ENCODE measurements at places on chromosomes 13 and 19.

DNA sequence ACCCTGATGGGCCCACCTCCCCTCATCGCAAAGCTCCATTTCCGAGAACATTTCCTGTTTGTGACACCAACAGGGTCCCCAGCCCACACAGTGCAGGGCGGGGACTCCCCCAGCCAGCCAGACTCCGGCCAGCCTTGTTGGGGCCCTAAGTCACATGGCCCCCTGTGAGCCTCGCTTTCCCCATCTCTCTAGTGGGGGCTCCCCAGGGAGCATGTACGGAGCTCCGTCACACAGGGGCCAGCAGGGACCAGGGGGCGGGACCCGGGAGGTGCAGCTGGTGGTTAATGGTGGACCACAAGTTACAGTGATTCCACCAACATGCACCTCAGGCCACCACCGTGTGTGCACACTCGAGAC is 1.7 kb downstream of the TBXA2R start:
- DNase-seq = no peak

- DNase-seq = no peak
These were observed 26.7 kb upstream of the FFAR2 start for GRCh38 chr19:35421362-35421761.

GRCh38 chr13:102693776-102694175 is 1.1 kb downstream of the METTL21C start:
- DNase-seq = no peak

GRCh38 chr19:19745496-19746285 is 12.8 kb upstream of the ZNF14 start:
- DNase-seq = no peak

DNA sequence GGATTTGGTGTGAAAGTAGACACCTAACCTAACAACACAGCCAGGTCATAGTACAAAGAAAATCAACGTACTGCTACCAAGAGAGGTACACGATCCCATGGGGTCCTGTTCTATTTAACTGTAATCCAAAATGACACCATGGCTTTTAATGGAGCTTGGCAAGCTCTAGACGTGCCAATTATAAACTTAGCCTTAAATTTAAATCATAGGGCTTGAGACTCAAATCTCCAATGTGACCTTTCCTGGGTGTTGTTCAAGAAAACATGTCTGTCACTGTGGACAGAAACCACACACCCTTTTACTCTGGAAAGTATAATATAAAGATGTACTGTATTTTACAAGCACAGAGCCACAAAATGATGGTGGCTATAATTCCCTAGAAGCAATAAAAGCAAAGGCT is 299.3 kb downstream of the ENOX1 start:
- DNase-seq = no peak

DNA sequence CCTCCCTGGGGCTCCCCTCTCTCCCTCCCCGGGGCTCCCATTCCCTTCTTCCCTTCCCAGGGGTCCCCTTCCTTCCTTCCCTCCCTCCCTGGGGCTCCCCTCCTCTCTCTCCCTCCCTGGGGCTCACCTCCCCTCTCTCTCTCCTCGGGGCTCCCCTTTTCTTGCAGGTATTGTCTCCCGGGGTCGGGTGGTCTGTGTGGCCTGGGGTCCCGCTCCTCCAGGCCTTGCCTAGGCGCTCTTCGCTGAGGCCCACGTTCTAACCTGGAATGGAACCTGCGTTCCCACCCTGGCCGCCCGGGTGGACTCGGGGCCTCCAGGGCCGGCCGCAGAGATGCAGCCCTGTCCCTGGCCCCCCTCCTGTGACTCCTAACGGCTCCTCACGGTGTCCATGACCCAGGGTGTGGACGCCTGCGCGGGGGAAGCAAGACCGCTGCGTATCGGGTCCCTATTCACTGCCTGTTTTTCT is 940 bp upstream of the DCUN1D2 start:
- peak; percentile 69 for DNase-seq

DNA sequence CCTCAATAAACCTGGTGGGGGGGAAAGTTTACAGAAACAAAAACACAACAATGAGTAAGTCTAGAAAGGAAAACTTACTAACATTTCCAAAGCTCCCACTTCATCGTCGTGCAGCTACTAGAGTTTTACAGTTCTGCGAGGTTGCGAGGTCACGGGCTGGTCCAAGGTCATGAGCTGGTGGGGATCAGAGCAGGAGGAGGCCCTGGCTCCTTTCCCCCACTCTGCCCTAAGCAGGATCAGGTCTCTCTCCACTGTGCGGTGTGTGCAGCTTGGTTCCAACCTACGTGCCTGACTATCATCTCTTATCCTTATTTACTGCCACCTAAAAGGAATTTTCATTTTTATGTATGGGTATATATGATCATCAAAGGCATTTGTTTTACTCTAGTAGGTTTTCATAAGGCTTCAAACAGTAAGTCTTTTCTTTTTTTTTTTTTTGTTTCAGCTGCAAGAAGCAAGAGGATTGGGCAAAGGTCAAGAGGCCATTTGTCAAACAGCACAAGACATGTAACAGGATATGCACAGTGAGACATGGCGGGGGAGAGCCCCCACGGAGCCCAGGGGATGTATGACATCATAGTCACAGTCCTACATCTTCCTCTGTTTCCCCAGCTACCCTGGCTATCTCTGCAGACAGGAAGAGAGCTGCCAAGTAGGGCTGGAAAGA is 76.6 kb upstream of the POMP start:
- no peak for DNase-seq

DNA sequence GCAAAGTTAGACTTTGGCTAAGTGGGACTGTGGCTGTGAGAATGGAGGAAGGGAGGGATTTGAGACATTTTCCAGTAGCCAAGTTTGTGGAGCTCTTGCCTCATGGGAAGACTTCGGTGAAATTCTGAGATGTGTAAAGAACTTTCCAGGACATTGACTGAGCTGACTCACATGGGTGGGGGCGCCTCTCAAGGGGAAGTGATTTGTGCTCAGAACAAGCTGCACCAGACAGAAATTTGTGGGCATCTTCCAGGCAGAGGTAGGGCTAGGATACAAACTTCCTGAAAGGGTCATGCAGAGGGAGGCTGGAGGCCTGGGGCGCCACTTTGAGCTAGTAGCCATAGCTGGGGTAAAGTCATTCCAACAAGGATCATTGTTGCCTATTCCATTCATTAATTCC is 9.8 kb upstream of the SIGLEC10 start:
- no peak for DNase-seq

GRCh38 chr13:82898586-82898985 is 983.7 kb downstream of the SLITRK1 start:
- no peak for DNase-seq

- DNase-seq = no peak
These were observed 66.3 kb downstream of the TBC1D4 start for GRCh38 chr13:75415694-75416093.

GRCh38 chr19:18663940-18664530 is 19.4 kb upstream of the CRTC1 start:
- DNase-seq = peak; percentile 50

GRCh38 chr19:8517551-8518442 is 3.8 kb upstream of the ZNF414 start:
- no peak for DNase-seq

DNA sequence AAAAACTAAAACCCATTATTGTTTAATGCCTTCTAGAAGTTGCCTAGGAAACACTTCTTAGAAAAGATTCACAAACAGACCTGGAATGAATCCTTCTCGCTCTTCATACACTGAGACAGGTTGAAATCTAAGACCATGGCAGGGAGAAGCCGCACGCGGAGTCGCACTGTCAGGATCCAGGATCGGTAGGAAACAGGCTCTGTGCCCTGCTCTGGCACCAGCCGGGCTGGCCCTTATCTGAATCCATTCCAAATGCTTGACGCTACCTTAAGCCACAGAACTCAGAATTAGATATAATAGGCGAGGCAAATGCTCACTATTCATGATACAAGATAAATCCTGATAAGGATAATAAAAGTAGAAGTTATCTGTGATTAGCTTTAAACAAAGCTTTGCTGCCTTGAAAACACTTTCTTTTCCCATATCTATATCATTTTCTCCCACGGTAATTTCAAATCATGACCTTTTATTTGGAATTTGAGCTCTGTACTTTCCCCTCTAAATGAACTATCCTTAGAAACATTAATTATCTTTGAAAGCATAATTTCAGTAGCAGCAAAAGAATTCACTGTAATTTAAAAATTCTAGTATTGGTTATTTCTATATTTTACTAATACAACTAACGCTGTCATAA is 385.6 kb downstream of the IRS2 start:
- DNase-seq = no peak

- no peak for DNase-seq
These were observed 92.1 kb downstream of the ABCC4 start for GRCh38 chr13:95209109-95209508.

GRCh38 chr19:1751367-1752008 is 1.8 kb upstream of the ONECUT3 start:
- no peak for DNase-seq

GRCh38 chr19:9945319-9945966 is 9.1 kb upstream of the OLFM2 start:
- no peak for DNase-seq

DNA sequence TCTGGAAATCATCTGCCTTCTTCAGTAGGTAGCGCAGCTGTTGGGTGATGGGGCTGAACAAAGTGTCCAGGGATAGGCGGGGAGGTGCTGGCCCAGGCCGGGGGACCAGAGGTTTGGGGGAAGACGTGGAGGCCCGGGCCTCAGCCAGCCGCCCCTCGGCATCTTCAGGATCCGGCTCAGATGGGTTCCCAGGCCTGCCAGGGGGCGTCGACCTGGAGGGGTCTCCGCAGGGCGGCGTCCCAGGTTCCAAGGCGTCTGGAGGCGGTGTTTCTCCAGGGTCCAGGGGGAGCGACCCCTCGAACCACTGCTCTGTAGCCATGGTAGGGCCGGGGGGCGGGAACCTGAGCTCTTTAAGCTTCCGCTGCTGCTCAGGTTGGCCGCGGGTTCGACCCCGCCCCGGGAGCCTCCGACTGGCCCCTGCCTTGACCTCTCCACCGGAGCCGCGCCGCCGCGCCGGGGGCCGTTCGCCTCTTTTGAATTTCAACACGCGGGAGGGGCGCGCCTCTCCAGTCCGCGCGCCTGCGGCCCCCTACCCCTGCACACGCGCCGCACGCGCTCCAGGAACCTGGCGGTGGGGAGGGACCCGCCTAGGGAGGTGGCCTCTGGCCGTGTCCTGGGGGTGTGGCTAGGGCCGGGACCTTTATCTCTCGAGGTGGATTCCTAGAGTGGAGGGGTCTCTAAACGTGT is at the start of gene C19orf67:
Gene C19orf67, minus strand, starts transcription at position 475 of the 687 bp plus-strand sequence. Its CDS starts 156 bp downstream, at position 319.
- DNase-seq = no peak

DNA sequence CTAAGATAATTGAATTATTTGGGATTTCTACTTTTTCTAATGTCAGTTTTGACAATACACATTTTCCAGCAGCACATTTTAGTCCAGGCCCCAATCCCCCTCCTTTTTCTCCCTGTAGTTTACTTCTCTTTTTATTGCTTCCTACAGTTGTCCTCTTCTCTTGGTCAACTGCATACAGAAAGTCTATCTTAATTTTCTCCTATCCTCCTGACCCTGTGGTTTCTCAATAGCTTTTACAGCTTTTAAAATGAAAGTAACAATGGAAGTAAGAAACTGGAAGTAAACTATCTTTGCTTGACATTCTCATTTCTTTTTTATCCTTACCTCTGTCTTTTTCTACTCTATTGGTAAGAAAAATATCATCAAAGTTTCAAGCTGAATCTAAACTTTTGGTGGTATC is 106.5 kb upstream of the OXGR1 start:
- DNase-seq = no peak

GRCh38 chr13:93774506-93774905 is 547.9 kb downstream of the GPC6 start:
- no peak for DNase-seq

DNA sequence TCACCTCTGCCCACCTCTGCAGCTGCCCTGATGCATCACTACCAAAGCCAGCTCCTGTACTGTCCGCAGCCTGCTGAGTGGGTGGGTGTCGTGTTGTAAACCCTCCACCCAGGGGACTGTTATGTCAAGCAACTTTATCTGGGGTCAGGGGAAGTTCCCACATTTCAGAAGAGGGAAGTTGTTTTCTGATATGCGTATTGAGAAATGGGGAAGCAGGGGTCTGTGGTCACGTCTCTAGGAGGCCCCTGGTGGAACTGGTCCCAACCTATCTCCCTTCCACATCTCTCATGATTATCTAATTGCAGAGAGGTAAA is 31.2 kb downstream of the CLEC17A start:
- DNase-seq = no peak

DNA sequence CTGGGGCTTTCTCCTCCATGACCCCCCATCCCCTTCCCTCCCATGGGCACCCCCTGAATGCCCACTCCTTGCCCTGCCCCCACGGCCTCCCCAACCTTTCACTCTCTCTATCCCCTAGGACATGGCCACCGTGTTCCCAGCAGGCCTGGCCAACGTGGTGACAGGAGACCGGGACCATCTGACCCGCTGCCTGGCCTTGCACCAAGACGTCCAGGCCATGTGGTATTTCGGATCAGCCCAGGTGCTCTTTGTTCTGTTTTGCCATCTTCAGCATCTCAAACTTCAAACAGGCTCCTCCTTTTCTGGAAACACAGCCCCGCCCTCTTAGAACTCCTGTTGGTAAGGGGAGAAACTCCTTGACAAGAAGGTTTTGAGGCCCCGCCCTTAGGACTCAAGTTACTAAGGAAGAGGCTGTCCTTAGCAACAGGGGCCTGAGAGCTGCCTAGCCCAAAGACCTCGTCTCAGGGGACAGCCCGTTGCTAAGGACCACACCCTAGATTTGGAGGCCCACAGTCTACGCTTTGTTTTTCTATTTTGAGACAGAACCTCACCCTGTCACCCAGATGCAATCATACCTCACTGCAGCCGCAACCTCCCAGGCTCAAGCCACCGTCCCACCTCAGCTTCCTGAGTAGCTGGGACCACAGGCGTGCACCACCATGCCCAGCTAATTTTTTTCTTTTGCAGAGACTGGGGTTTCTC is 5.1 kb upstream of the FLT3LG start:
- no peak for DNase-seq

DNA sequence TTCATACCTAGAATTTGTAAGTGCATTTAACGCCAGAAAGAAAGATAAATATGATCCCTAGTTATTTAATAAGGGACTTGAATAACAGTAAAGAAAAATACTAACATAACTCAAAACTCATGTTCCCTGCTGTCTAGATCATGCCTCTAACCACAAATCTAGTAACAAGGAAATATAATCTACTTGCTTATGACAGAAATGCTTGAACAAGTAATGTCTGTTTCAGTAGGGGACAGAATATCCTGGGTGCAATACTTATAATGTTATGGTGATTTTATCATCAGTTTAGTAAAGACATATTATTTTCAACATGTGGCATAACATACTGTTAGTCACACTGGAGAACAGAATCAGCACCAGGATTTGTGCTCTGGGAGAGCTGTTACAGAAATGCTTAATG is 861.9 kb upstream of the SLITRK1 start:
- DNase-seq = no peak

GRCh38 chr13:84525865-84526264 is 643.6 kb upstream of the SLITRK1 start:
- no peak for DNase-seq

DNA sequence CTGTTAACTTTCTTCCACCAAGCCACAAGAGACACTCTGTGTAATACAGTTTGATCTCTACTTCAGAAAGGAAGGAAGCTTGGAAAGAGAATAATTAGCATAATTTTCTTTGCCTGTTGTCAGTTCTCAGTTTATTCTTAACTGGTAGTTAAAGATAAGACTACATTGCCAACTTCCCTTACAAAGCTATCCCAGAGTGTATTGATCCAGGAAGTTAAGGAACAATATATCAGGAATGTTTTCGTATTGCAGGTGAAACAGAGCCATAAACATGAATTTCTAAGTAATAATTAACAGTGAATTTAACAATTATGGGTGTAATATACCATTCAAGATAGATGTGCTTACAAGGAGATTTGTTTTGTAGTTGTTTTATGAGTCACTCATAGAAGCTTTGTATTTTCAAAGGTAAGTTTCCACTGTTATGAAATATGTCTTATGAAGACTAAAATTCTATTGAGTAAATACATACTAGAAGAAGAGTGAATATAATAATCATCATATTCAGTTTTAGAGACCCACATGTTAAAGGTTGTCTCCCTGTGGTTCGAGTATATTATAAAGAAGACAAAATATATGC is 88.4 kb upstream of the KLF5 start:
- no peak for DNase-seq
